ENCODE measurements at places on chromosomes 2 and 18.

DNA sequence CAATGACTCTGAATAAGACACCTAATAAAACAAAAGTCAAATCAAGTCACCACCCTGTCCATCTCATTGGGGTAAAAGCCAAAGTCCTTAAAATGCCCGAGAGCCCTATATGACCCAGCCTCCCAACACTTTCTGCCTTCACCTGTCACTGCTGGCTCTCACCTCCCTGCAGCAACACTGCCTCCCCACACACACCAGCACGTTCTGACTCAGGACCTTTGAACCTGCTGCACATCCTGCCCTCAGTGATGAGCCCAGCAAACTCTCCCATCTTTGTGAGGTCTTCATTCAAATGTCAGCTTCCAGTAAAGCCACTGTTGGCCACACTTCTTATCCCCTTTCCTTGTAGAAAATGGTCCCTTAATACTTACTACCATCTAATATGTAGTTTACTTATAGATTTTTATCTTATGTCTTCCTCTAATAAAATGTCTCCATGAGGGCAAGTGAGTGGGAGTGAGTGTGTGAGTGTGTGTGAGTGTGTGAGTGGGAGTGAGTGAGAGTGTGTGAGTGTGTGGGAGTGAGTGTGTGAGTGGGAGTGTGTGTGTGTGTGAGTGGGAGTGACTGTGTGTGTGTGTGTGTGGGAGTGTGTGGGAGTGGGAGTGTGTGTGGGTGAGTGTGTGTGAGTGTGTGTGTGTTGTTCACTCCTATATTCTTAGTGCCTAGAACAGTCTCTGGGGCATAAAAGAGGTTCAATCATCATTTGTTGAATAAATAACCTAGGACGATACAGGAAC lies 504.7 kb downstream of the EIPR1 start:
- no peak for DNase-seq

- DNase-seq, result no peak
Measured at GRCh38 chr2:181471783-181472182, 14.6 kb downstream of the ITGA4 start.

- no peak for DNase-seq
Measured at GRCh38 chr18:46008531-46008930, 41.4 kb upstream of the EPG5 start.

DNA sequence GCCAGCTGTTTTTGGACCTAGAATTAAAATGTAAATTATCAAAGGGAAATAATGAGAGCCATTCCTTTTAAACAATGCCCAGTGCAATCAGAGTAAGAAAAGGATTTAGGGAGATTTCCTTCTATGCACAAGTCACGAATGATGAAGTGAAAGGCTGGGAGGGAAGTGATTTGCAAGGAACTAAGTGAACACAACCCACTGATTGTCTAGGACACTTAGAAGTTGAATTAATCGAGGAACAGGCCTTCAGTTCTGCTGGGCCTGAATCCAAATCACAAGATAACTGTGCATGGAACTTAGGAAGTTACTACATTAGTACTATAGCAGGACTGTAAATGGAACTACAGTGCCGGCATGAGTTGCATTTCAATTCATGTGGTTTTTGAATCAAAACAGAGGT lies 17.7 kb downstream of the MAP2 start:
- DNase-seq, result no peak

DNA sequence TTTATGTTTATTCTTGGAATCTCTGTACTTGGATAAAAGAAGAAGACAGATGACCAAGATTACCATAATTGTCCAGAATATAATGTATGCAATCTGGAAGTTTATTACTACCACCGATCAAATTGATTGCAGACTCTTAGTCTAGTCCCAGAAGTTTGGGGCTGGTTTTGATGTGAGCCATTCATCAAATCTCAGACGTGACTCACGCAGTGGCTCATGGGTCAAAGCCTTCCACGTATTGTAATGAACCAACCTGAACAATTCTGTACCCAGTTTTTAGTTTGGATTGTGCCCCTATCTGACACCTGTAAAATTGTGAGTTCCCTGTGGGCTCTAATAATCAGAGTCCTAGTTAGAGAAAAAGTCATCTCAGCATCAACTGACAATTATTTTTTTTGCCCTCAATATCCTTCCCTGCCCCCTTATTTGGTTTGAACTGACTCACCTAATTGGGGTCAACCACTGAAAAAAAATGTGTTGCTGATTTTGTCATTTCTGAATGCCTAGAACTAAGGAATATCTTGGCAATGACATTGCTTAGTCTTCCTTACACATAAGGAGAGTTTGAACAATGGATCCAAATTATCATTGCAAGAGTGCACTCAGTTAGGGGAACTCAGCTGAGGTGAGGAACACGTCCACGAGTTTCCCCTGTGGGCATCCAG lies 219.5 kb upstream of the NRP2 start:
- no peak for DNase-seq

GRCh38 chr2:120206022-120206581 lies 17.1 kb downstream of the TMEM185B start:
- peak; percentile 20 for DNase-seq

DNA sequence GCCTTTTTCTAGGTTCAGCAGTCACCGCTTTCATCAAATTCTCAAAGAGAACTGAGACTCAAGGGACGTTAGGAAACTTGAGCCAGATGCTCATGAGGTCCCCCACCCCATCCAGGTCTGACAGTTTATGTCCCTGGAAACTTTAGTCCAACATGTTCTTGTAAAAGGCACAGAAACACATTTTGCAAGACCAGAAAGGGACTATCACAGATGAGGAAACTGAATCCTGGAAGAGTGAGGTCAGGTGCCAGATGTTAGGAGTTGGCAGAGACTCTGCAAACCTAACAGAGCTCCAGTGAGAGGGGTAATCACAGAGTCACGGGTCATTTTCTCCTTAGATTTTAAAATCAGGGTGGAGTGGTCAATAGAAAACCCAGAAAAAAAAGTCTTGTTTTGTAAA lies 76.6 kb downstream of the RDH14 start:
- DNase-seq, result no peak

All from stimulated activated naive CD4-positive, alpha-beta T cell treated with Interleukin-2 at 50 U/mL for 16 hours (primary cell).